Foreskin keratinocyte (primary cell): ENCODE measurements at places on chromosomes 13 and 19.

- no peak for DNase-seq
Observed at GRCh38 chr13:112733661-112734379, 44.0 kb downstream of the ATP11A start.

GRCh38 chr13:88908961-88909441 is 1237.8 kb downstream of the SLITRK5 start:
- peak; percentile 53 for DNase-seq

GRCh38 chr19:55592391-55593090 is 6.8 kb downstream of the FIZ1 start:
- DNase-seq = no peak

DNA sequence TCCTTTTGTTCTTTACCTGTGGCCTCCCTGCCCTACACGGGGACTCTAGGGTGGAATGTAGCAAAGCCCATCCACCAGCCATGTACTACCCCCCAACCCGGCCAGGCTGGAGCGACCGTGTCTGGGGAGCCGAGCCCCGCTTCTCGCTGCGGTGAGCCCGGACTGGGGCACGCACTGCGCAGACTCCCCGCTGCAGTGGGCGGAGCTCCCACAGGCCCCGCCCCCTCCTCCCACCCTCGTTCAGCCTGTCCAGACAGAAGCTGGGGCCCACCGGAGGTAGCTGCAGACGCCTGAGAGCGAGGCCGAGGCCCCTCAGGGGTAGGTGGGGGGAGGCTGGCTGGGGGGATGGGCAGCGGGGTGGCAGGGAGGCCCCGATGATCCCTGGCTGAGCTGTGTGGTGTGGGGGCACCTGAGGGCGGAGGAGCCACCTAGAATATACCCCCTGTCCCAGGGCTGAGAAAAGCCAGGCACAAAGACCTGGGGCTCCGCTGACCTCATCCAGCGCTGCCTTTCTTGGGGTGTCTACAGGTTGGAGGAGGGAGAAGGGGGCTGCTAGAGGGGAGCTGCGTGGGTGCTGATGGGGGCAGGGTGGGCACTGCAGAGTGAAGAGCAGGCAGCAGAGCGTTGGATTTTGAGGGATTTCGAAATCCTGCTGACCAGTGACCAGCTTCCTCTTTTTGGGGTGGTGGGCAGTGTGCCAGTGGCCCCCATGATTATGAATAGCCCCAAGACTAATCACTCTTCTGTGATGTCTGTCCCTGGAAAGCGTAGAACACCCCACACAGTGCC is 17.3 kb downstream of the PLD3 start:
- DNase-seq = no peak

DNA sequence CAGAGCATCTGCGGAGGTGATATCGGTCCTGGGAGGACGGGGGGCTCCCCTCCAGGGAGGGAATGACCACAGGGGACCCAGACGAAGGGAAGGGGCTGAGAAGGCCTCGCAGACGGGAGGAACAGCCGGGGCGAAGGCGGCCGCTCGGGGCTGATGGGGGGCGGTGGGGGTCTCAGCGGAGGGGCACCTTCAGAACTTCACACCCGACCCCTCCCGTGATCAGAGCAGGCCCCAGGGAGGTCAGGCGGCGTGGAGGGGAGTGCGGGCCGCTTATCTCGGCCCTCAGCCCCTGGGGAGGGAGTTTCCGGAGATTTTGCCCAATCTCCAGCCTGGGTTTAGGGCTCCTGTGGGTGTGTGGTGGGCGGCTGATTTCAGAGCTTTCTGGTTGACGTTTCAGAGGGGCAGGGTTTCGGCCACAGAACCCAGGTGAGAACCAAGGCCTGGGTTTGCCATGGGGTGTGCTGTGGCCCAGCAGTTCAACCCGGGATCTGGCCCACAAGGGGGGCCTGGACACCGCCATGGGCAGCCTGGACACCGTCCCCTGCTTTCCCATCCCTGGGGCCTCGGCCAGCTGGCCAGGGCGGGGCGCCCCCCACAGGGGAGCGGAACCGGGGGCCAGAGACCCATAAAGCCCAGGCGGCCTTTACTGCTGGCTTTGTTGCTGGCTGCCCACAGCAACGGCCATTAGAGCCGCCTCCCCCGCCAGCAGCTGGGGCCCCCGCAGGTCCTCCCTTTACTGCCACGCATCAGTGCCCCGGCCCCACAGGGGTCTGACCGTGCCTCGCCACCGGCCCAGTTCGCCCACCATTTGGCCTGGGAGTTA is 29.0 kb downstream of the ARID3A start:
- no peak for DNase-seq

DNA sequence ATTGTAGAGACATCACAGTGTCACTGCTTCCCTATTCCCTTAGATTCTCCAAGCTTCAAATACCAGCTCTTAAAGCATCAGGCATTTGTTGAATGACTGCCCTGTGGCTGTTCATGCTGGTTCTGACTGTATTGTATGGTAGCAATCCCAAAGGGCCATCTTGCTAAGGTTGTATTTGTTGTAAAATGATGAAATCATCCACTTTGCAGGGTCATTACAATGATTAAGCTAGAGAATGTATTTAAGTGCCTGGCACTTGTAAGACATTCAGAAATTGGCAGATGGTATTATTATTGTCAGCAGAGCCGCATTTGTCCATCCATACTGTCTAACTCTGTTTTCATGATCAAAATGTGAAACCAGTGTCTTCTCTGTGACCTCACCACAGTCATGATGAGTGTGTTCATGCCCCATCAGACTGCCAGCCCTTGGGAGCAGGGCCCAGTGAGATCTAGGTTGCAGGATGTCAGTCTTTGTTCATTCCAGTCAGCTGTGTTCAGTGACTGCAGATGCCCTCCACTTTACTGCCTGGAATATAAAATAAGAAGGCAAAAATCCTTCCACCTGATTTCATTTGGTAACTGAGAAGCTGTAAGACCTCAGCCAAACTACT is 86.1 kb downstream of the DHRS12 start:
- DNase-seq = no peak

DNA sequence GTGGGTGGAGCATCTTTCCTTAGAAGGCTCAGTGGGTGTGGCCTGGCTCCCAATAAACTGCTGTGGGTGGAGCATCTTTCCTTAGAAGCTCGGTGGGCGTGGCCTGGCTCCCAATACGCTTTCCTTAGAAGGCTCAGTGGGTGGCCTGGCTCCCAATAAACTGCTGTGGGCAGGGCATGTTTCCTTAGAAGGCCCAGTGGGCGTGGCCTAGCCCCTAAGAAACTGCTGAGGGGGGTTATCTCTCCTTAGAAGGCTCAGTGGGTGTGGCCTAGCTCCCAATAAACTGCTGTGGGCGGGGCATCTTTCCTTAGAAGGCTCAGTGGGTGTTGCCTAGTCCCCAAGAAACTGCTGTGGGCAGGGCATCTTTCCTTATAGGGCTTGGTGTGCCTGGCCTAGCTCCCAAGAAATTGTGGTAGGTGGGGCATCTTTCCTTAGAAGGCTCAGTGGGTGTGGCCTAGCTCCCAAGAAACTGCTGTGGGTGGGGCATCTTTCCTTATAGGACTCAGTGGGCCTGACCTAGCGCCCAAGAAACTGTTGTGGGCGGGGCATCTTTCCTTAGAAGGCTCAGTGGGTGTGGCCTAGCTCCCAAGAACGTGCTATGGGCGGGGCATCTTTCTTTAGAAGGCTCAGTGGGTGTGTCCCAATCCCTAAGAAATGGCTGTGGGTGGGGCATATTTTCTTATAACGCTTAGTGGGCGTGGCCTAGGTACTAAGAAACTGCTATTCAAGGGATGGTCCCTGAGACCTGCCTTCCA is 10.3 kb downstream of the HSH2D start:
- DNase-seq = no peak
